ENCODE measurements at places on chromosomes 12 and 14. TPM values are rescaled to one million over a fixed set of nuclear protein-coding genes. Genes with fewer than 3 reads are reported as not detected.

The SERPINA12 gene
- not detected for total RNA-seq

The DNAI7 gene
- total RNA-seq: not detected

The ZDHHC22 gene
- total RNA-seq: not detected

The KRT78 gene
- total RNA-seq: not detected

The EPYC gene
- total RNA-seq: not detected

The ZC3H10 gene
- total RNA-seq: 16.5 TPM

The PYGL gene
- 3.3 TPM for total RNA-seq

The TNS2 gene
- total RNA-seq: 1.3 TPM

The MYO1H gene
- total RNA-seq: 0.11 TPM

The SAMD15 gene
- total RNA-seq: 0.70 TPM

The CNTN1 gene
- not detected for total RNA-seq

The ATP5F1B gene
- total RNA-seq: 737 TPM

The HSPA2 gene
- 0.36 TPM for total RNA-seq

The PLEKHD1 gene
- 0.19 TPM for total RNA-seq

The OR11H7 gene
- not detected for total RNA-seq

The STXBP6 gene
- total RNA-seq: 1.2 TPM

The TNFAIP2 gene
- not detected for total RNA-seq

The RNASE3 gene
- total RNA-seq: not detected

The WASHC4 gene
- 71.8 TPM for total RNA-seq

The GDF3 gene
- total RNA-seq: not detected

The CMA1 gene
- not detected for total RNA-seq
